ENCODE measurements at places on chromosomes 2 and 18.
A peak's percentile ranks its signal among the peaks of the same experiment; 100 is the strongest.

- no peak for DNase-seq
Measured at GRCh38 chr2:241901018-241901380, 31.5 kb downstream of the RTP5 start.

- peak; percentile 93 for DNase-seq
Measured at GRCh38 chr2:189276277-189276676, 96.7 kb upstream of the COL5A2 start.

DNA sequence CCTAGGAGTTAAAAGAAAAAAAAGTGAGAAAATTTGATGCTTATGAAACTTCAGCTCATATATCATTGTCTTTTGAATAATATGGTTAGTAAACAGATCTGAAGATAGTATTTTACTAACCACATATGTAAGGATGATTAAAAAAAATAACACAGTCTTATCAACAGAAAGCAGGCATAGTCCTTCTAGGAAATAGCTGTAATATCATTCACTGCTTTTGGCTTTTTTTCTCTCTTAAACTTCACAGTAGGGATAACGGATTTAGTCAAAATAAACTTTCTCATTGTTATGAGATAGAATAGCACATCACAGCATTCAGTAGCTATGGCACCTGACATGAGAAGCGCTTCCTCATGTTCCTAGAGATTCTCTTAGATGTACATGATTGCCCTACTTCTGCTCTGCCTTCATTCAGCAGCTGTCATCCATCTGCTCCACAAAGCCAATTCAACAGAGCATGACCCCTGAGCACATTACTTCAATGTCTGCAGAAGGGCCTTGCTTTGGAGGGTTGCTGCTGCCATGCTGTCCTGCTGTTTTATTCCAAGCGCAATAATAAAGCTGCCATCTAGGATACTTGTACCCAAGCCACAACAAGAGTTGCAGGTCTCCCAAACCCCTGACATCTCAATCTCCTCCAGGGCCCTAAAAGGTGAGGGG, 67.0 kb downstream of the TTC21B start:
- DNase-seq = no peak

DNA sequence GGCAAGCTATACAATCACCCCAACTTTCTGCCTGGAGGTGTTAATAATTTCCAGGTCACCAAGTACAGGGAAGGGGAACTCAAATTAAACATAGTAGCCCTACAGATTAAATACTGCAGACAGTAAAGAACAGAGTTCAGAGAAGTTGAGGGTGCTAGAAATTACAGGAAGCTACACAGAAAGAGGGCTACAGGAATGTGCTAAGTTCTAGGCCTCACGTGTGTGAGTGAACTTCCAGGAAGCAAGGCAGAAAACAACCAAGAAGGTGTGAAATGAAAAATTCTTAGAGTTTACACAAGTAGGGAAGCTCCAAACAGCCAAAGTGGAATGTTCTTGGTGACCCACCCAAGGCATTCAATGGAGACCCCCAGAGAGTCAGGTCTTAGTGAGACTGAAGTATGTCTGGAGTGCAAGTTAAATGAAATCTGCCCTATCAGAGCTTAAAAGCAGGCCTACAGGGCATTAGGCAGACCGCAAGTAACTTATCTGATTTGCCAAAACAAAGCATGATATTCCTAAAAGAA, 58.1 kb upstream of the RNU4ATAC start:
- DNase-seq = no peak

DNA sequence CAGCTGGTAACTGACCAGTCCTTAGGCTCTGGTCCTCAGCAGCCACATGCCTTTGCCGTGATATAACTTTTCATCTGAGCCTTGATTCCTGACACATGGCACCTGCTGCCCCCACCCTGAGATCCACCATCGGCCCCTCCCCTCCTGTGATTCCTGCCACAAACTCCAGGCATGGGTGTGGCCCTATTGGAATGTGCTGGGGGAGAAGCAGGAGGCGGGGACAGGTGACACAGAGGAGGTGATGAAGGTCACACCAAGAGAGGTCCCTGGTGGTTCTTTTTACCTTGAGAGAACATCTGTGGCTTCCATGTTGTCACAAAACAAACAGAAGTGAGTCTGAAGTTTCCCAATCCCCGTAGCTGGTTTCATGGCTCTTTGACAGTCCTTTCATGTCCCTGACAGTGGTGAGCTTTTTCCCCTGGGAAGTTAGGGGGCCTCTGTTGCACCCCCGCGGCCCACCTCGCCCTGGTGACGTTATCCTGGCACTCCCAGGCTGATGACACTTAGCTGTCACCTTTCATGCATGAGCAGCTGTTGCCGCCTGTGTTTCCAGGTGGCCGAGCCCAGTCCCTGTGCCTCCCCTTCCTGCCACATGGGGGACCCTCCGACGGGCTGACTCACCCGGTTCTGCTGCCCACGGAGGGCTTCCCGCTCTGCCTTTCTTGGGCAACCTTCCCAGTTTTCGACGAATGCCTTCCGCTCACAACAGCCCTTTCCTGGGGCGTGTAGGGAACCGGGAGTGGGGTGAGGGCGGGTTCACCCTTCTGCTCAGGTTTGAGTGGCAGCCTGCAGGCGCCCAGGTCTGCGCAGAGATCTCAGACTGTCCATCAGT, 66.3 kb upstream of the GLI2 start:
- DNase-seq = no peak

DNA sequence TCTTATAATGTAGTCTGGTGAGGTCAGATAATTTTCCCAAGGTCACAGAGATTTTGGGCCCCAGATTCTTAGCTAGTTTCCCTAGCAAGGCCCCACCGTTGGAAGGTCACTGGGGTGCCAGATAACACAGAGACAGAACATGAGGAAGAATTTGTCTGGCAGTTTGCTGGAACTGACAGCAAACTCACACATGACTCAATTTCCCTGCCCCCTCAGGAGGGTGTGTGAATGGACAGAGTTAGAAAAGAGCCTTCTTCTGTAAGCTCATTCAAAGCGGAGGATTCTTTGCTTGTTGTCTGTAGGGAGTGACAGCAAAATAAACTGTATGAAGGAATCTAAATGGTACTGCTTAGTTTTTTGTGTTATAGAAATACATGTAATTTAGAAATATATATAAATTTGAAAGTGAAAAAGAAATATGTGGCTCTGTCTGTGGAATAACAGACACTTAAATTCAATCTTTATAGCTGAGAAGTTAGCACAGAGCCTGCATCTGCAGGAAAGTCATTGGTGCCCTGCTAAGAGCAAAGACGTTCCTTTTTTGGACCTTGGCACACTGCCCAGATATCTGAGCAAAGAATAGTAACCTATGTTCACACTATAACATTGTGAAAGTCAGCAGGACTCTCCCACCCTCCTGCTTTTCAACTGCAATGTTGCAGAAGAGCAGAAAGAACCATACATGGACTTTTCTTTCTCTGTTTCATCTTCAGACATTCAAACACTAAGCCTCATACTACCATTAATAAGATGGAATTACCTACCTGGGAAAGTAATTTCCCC, 2.1 kb downstream of the MDH1 start:
- DNase-seq = peak; percentile 33

DNA sequence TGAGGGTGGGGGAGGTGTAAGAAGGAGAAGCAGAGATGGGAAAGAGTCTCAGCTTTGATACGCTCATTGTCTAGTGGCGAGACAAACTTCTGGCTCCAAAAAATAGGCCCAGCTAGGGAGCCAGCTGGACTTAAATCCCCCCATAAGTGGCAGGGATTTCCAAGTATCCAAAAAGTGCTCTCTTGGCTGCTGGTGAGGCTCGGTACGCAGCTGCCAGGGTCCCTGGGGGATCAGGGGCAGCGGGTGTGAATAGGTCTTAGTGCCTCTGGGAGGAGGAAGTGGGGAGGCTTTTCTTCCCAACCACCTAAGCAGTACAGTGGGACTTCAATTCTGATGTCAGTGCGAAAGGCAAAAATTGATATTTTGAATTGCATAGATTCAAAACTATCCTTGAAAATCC, 73.5 kb downstream of the ALK start:
- DNase-seq = no peak

- DNase-seq = no peak
Measured at GRCh38 chr18:685438-685837, 27.0 kb downstream of the ENOSF1 start.

- no peak for DNase-seq
Measured at GRCh38 chr2:190694479-190694878, 45.6 kb downstream of the NAB1 start.

DNA sequence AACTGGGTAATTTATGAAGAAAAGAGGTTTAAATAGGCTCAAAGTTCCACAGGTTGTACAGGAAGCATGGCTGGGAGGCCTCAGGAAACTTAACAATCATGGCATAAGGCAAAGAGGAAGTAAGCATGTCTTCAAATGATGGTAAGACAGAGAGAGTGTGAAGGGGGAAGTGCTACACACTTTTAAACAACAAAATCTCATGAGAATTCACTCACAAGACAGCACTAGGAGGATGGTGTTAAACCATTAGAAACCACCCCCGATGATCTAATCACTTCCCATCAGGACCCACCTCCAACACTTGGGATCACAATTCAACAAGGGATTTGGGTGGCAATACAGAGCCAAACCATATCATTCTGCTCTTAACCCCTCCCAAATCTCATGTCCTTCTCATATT, 34.9 kb downstream of the CFAP210 start:
- DNase-seq = no peak

DNA sequence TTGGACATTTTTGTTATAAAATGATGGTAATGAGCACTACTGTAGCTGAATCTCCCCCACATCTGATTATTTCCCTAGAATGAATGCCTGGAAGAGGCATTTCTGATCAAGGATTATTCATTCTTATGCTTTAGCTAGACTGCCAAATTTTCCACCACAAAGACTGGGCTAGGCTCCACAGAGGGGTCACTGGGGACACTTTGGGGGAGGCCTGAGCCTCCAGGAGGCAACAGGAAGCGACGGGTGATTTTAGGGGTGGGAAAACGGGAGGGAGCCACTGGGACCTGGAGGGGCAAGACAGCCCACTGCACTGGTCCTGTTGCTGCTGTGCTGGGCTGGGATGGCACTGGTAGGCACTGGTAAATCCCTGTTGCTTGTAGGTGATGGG, 2.4 kb upstream of the ASB1 start:
- DNase-seq = no peak

GRCh38 chr2:75493230-75493629, 67.5 kb downstream of the EVA1A start:
- DNase-seq = no peak

- no peak for DNase-seq
Measured at GRCh38 chr18:46291149-46291548, 187.0 kb downstream of the HAUS1 start.

DNA sequence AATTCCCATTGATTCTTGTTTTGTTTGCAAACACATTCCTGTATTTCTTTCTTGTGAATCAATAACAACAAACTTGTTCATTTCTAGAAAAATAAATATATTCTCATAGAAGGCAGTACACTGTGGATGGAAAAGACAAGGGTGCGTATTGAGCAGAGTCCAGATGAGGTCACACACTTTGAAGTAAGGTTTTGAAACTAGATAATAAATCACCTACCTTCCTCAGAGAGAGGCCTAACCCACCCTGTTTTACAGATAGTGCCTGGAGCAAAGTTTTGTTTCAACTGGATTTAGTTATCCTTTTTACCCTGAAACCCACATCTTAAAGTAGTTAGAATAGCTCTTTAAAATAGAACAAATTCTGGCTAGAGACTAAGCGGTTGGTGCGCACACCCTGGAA, 137.1 kb upstream of the PIEZO2 start:
- no peak for DNase-seq

GRCh38 chr2:171271971-171272436, 111.3 kb upstream of the TLK1 start:
- DNase-seq = peak; percentile 78

- DNase-seq = peak; percentile 45
Measured at GRCh38 chr2:150697596-150697995, 210.1 kb upstream of the RND3 start.

DNA sequence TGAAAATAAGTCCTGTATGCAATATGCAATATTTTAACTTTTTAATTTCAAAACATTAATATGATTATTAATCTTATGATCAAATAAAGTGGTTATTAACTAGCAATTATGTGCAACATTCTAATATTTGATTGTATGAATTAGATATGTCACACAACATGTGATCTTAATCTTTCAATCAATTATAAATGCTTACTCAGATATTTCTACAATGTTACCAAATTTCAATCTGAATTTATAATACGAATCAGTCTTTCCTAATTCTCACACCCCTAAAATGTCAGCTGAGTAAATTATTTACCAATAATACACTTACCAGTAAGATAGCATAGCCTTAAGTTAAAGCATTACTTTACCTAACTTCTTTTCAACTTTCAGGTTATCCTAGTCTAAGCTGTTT, 186.3 kb downstream of the CALCRL start:
- no peak for DNase-seq

DNA sequence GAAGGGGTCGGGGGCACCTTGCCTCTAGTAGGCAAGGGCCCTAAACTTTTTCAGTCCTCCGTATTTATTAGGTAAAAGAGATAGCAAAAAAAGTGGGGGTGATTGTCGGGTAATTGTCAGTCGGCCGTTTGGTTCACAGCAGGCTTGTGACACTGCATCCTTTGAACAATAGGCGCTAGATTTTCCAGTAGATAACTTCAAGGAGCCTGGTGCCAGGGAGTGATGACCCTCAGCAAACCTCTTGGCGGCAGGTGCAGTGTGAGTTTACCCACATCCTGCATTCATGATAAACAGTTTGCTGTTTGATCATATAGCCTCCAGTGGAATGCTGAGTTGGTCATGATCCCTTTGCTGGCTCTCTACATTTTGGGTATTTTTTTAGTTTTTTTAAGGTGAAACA, 22.9 kb downstream of the SERPINB8 start:
- no peak for DNase-seq

DNA sequence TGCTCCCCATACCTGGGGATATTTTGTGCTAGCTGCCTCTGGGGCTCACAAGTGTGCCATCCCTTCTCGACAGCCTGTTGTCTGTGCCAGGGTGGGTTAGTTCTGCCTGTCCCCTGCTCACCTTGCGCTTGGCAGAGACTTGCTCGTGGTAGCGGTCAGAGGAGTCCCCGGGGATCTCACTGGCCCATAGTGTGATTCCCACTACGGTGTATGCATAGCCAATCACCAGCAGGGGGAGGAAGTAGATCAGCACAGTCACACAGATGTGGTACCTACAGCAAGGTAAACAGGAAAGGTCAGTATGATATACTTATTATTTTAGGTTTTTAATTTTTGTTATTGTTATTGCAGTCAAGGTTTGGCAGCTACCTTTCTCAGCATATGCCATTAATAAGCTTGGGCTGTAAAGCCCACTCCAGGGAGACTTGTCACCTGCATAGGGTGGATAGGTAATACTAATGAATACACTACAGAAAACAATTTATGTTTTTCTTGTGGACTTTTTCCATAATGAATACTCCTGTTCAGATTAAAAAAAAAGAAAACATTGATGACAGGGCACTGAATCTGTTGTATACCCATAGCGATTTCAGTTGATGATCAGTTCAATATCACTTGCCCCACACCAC, 95.2 kb downstream of the POLE4 start:
- DNase-seq = no peak

DNA sequence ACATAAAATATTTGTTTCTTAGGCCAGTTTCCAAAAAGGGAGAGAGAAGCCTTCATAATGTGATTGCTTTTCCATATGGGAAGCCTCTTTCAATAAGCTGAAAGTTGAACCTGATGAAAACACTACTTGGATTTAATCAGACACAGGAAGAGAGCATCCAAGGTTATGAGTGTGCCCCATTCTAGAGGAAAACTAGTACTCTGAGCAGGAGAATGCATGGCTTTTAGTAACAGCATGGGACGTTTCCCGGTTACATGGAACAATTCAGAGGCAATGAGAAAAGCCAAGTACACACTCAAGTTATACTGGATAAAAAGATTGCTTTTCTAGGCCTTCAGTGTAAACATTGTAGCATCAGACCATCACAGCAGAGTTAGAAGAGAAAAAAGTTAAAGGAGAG, 315.8 kb downstream of the ZNF516 start:
- DNase-seq = no peak

Data from skeletal muscle cell (primary cell).